Activated naive CD8-positive, alpha-beta T cell treated with anti-CD3 and anti-CD28 coated beads, Interleukin-2, amount 10 ng/mL, durations not matched to agents 7 days and 5 days (primary cell): ENCODE measurements at places on chromosomes 5 and 9. TPM values are rescaled to one million over a fixed set of nuclear protein-coding genes. Genes with fewer than 3 reads are reported as not detected.

The FCN1 gene
- total RNA-seq = 2.6 TPM

The GFI1B gene
- not detected for total RNA-seq

DNA sequence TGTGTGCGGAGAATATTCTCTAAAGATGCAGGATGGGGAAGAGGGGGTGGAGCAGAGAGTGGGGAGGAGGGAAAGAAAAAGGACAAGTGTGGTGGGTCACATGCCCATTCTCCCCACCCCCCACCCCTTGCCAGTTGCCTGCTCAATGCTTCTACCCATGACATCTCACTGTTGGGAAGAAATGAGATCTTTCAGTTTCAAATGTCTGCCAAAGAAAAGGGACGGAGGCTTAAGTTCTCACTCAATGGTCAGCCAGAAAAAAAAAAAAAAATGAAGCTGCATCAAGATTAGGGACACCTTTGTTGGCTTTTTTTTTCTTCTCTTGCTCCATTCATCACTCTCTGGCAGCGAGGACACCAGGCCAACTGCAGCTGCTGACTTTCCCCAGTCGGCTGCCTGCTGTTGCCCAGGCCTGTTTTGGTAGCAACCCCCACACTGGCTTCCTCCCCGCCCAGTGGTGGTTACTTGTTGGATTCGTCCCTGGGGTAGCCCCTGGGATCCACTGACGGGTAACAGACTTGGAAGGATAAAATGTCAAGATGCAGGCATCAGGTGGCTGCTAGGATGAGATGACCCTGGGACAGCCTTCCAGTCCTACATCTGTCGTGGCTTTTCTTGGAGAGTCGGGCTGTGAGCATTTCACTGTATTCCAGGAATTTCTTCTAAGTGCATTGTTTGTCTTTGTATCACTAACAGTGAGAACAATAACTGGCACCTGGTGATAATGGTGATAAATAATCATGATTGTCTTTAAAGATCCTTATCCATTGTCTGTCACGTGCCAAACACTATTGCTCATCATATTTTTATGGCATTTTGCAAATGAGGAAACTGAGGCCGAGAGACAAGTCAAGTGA, 9.1 kb downstream of the WWC1 start:
- H3K36me3 ChIP-seq = no peaks in the 10 kb centered on the region
- H3K27me3 ChIP-seq = peaks cover 3% of the 10 kb centered on the region
- no peak for DNase-seq

DNA sequence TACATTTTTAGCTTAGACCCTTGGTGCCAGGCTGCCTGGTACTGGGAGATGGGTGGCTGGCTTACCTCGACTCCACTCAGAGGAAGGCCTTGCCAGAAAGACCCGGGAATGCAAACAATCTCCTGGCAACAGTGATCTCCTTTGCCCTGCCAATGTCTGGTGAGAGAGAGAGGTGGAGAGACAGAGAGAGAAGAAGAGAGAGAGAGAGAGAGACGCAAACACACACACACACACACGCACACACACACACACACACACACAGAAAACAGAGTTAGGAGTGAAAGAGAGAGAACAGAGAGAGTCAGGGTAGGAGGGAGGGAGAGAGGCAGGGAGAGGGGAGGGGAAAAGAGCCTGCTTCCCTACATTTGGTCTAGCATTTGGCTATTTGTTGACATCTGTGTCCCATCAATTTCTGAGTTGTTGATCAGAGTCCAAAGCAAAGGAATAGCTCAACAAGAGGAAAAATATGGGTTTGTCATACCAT, 181.6 kb upstream of the MAP1B start:
- no peak for DNase-seq
- H3K27ac ChIP-seq = no peak overlapping the region
- H3K36me3 ChIP-seq = no peaks in the 10 kb centered on the region

DNA sequence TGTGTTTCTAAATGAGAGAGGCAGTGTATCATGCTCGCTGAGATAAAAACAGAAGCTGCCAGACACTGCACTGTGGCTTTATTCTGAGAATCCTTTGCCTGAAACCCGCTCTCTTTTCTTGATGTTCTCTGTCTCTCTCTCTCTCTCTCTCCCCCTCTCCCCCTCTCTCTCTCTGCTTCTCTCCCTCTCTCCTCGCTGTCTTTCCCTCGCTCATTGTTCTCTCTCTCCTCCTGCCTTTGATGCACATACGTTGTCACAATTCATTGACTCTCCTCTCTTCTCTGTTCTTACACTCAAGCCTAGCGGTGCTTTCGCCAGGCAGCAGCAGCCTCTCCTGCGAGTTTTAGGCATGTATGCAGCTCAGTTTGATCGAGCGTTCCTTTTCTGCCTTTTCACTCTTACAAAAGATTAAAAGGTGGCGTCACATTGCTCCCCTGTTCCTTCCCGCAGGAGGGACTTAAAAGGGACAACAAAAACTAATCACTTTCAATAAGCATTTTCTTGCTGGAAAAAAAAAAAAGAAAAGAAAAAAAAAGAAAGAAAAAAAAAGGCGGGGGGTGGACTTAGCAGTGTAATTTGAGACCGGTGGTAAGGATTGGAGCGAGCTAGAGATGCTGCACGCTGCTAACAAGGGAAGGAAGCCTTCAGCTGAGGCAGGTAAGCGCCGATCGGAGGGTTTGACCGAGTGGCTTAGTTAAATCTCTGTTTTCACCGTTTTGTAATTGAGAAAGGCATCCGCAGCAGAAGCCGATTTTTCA, 717.9 kb upstream of the WWC1 start:
- H3K36me3 ChIP-seq = no peaks in the 10 kb centered on the region
- H3K27ac ChIP-seq = no peak overlapping the region
- peaks cover 25% of the 10 kb centered on the region for H3K27me3 ChIP-seq
- H3K4me3 ChIP-seq = no peak overlapping the region
- DNase-seq = no peak

The NR4A3 gene
- total RNA-seq = 1.2 TPM

The C5orf34 gene
- total RNA-seq = 9.3 TPM

- DNase-seq = no peak
- H3K27me3 ChIP-seq = peaks cover 5% of the 10 kb centered on the region
- H3K4me1 ChIP-seq = no peaks in the 10 kb centered on the region
- H3K36me3 ChIP-seq = no peaks in the 10 kb centered on the region
- H3K27ac ChIP-seq = no peak overlapping the region
- no peak overlapping the region for H3K4me3 ChIP-seq
Observed at GRCh38 chr9:115300874-115301273, 182.9 kb upstream of the TNC start.

- H3K27me3 ChIP-seq = no peaks in the 10 kb centered on the region
- no peak overlapping the region for H3K27ac ChIP-seq
- H3K36me3 ChIP-seq = no peaks in the 10 kb centered on the region
- H3K4me1 ChIP-seq = no peaks in the 10 kb centered on the region
Observed at GRCh38 chr5:147986134-147986757, 77.5 kb upstream of the SPINK5 start.

DNA sequence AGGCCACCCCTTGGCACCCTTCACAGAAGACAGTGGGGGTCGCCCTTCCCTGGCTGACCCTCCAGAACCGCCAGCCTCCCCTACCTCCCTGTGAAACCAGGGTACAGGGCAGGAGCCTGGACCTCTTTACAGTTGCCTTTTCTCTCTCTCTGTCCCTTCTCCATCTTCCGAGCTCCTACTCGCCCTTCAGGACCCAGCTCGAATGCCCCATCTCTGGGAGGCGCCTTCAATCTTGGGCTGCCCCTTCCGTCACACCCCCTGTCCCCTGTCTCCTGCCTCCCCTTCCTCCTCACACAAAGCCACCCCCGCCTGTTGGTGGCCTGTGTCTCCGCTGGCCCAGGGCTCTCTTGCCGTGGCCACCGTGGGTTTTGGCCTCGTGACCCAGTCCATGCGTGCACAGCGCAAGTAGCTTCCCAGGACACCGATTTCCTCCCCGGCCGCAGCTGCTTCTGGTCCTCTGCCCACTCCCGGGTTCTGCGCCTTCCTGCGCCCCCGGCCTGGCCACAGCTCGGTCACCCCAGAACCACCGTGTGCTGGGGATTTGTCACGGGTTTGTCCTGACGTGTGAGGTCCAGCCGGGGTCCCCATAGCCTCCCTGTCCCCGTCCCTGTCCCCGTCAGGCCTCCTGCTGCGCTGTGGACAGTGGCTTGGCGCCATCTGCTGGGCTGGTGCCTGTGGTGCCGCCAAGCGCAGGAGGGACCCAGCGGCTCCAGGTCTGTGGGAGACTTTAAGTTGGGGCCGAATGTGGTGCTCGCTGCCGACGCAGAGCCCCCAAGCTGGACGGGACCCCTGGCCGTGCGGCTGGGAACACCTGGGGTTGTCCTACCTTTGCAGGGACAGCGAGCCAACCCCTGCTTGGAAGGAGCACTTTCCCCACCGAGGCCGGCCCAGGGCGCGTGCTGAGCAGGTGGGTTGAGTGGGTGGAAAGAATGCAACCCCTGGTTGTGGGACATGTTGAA, 4.0 kb upstream of the TMEM250 start:
- DNase-seq = peak; percentile 87
- H3K27ac ChIP-seq = peak overlapping the region; percentile 38
- no peak overlapping the region for H3K4me3 ChIP-seq
- no peaks in the 10 kb centered on the region for H3K27me3 ChIP-seq

DNA sequence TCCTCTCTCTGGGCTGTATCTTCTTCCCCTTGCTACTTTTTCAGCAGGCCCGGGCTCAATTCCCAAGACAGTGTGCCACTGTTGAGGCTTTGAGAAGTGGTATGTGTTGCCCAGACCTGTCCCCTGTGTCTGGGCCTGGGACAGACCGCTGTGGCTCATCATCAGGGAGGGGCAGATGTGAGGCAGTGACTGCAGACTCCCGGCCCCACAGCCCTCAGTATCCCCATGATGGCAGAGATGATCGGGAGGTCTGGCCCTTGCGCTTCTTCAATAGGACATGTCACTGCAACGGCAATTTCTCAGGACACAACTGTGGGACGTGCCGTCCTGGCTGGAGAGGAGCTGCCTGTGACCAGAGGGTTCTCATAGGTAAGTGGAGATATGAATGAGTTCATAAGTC, 828 bp downstream of the TYRP1 start:
- no peak for DNase-seq
- H3K4me1 ChIP-seq = no peaks in the 10 kb centered on the region
- H3K27ac ChIP-seq = no peak overlapping the region

The PCDHB9 gene
- total RNA-seq = not detected

DNA sequence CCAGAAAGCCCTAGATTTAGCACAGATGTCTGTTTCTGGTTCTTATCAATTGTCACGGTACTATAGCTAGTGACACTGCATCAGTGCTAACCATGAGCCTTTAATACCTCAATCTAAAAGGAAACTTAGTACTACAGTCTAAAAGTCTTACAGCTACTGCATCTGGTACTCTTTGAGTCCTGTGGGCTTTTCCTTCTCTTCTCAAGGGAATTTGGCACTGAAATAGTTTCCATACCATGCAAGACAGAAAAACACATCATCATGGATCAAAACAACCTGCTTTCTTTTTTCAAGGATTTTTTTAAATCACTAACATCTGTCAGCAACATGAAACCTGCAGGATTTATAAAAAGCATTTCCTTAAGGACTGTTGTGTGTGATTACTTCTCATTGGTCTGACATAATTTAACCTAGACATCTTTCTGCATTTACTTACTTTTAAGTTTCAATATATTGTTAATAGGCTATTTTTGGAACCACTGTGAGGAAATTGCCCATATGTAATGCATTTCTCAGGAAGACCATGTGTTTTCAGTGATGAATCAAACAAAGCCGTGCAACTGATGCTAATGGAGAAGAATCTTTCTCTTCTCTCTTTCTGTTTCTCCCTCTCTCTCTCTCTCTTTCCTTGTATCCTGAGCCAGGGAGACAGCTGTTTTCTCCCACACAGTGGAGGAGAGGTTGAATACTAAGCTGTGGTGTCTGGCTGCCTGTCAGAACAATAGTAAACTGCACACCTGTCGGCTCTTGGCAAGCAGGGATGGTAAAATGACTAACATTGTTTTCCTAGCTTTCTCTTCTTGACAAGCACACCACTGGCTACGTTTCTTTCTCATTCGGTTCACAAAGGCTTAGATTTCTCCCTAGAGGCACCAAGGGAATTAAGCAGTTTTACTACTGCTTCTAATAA, 273.4 kb downstream of the CSNK1G3 start:
- no peaks in the 10 kb centered on the region for H3K27me3 ChIP-seq
- DNase-seq = no peak
- H3K4me1 ChIP-seq = no peaks in the 10 kb centered on the region
- H3K27ac ChIP-seq = no peak overlapping the region

DNA sequence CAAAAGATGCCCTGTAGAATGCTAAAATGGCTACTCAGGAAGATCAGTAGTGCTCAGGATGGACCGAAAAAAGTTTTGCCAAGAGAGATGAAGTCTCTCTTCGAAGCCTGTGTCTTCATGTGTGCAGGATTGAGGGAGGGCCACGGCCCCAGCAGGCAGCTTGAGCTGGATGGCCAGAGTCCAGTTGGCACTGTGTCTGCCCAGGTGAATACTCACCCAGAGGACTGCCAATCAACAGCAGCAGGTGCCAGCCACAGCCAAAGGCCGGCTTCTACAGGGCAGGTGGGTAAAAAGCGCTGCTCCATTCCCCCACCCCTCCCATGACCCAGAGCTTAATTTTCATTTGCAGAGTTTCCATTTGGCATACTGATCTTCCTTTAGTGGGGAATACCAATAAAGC, 287.9 kb upstream of the ZNF608 start:
- H3K27me3 ChIP-seq = no peaks in the 10 kb centered on the region
- no peak for DNase-seq
- H3K36me3 ChIP-seq = no peaks in the 10 kb centered on the region
- no peaks in the 10 kb centered on the region for H3K4me1 ChIP-seq
- no peak overlapping the region for H3K4me3 ChIP-seq
- no peak overlapping the region for H3K27ac ChIP-seq

The GPR151 gene
- total RNA-seq = not detected

DNA sequence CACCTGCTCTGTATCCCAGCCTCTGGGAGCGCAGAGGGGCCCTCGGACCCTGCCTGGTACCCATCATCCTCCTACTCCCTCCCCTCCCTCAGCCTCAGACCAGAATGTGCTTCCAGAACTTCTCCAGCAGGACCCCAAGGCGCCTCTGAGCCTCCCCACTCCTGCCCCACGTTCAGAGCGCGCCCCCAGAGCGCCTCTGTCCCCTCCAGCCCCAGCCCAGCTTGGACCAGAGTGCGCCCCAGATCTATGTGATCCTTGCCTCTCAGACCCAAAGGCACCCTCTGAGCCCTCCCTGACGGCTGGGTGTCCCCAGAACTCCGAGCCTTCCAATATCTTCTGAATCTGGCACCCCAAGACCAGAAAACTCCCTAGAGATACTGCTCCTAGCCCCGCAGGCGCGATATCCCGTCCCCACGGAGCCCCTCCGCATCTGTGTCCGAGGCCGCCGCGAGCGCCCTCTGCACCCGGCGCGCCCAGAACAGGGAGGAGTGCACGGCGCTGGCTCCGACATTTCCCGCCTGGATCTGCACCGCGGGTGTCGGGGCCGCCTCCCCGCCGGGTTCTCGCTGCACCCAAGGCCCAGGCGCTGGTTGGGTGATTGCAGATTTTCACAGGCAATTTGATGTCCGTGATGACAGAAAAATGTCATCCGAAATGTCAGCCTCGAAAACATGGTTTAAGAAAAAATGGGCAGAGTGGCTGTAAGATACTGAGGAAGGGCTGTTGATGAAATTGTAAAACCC, 522 bp downstream of the BHMT start:
- H3K4me1 ChIP-seq = peaks cover 6% of the 10 kb centered on the region
- no peak overlapping the region for H3K4me3 ChIP-seq
- no peaks in the 10 kb centered on the region for H3K36me3 ChIP-seq
- H3K27me3 ChIP-seq = peaks cover 72% of the 10 kb centered on the region
- DNase-seq = no peak
- H3K27ac ChIP-seq = no peak overlapping the region

GRCh38 chr9:109945573-109945972, 165.6 kb downstream of the PALM2AKAP2 start:
- H3K4me1 ChIP-seq = peaks cover 1% of the 10 kb centered on the region
- H3K36me3 ChIP-seq = no peaks in the 10 kb centered on the region
- H3K4me3 ChIP-seq = no peak overlapping the region
- no peak for DNase-seq
- peaks cover 15% of the 10 kb centered on the region for H3K27me3 ChIP-seq
- H3K27ac ChIP-seq = no peak overlapping the region
